ENCODE measurements at places on chromosomes 13 and 19. TPM values are rescaled to one million over a fixed set of nuclear protein-coding genes. Genes with fewer than 3 reads are reported as not detected.

- DNase-seq = no peak
Measured at GRCh38 chr13:74774264-74774663, 640.1 kb upstream of the KLF12 start.

GRCh38 chr19:45908956-45909355 is 5.6 kb downstream of the NANOS2 start:
- DNase-seq = no peak

GRCh38 chr13:51257187-51257586 is 35.0 kb downstream of the FAM124A start:
- DNase-seq = no peak

The PRR20E gene
- not detected for total RNA-seq

The PGLYRP2 gene
- not detected for total RNA-seq

The EFNB2 gene
- 14.8 TPM for total RNA-seq

DNA sequence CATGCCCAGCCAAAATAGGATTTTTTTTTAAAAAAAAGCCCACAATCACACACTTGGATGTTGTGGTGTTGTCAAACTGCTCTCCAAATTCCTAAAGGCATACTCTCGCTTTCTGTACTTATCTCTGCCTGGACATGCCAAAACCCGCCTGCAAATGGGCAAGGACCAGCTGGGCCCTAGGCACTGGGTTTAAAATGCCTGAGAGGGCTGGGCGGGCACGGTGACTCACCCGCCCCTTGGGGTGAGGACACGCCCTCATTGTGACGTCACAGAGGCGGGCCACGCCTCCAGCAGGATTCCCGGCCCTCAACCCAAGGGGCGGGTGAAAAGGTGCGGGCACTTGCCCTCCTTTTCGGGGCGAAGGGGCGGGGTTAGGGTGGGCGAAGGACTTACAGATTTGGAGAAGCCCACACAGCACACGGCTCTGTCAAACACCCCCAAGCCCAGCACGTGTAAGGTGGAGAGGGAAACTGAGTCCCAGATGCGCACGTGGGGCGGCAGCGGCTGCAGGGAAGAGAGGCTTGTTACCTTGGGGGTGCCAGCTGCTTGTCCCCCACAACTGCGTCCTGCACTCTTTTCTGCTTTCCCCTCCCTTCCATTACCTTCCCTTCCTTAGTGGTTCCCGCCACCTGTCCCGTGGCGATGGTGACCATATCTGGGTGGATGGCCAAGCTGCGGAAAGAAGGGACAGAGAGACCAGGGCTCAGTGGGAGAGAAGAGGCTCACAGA is 6.6 kb downstream of the EML2 start:
- DNase-seq = peak; percentile 83

- no peak for DNase-seq
Measured at GRCh38 chr13:76943646-76944045, 4.7 kb upstream of the ACOD1 start.

The PCP2 gene
- total RNA-seq = not detected

The EHD2 gene
- total RNA-seq = 91.1 TPM

- DNase-seq = no peak
Measured at GRCh38 chr13:52749419-52749818, 9.8 kb upstream of the CNMD start.

The CABP5 gene
- not detected for total RNA-seq

GRCh38 chr19:11710313-11710712 is 28.4 kb downstream of the ZNF823 start:
- DNase-seq = no peak

The MICU2 gene
- total RNA-seq = 49.5 TPM

DNA sequence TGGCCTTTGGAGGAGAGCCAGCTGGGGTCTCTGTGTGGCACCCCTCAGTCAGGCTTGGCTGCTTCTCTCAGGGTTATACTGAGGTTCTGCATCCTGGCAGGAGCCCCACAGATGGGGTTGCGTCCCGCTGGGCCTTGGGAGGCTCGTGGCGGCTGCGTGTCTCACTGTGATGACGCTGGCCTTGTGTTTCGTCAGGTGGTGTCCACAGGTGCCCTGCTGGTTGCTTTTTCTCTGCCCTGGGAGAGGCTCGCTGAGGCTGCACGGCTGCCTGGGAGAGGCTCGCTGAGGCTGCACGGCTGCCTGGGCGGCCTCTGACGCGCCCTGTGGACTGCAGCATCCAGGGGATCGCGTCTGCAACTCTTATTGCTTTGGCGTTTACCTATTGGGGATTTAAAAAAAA is 15.4 kb downstream of the DOT1L start:
- no peak for DNase-seq

DNA sequence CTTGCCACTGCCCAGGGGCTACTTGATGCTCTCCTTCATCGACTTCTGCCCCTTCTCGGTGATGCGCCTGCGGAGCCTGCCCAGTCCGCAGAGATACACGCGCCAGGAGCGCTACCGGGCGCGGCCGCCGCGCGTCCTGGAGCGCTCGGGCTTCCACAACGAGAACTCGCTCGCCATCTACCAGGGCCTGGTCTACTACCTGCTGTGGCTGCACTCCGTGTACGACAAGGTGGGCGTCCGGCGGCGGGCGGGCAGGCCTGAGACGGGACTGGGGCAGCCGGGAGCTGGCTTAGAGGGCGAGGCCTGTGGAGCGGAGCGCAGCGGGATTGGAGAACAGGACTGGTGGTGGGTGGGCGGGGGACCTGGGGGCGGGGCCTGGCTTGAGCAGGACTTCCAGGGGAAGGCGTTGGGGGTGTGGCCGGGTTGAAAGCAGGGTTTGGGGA is 12.7 kb upstream of the PSMD8 start:
- DNase-seq = peak; percentile 85

DNA sequence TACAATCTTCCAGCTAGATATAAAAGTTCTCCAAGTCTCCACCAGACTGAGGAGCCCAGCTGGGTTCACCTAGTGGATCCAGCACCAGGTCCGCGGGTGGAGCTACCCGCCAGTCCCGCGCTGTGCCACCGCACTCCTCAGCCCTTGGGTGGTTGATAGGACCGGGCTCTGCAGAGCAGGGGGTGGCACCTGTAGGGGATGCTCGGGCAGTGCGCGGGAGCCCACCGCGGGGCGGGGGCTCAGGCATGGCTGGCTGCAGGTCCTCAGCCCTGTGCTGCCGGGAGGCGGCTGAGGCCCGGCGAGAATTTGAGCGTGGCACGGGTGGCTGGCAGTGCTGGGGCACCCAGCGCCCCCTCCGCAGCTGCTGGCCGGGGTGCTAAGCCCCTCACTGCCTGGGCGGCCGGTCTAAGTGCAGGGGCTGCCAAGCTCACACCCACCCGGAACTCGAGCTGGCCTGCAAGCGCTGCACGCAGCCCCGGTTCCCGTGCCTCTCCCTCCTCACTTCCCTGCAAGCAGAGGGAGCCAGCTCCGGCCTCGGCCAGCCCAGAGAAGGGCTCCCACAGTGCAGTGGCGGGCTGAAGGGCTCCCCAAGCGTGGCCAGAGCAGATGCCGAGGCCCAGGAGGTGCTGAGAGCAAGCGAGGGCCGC is 542.8 kb upstream of the PCDH9 start:
- no peak for DNase-seq

GRCh38 chr13:69879936-69880335 is 227.7 kb upstream of the ATXN8OS start:
- no peak for DNase-seq

DNA sequence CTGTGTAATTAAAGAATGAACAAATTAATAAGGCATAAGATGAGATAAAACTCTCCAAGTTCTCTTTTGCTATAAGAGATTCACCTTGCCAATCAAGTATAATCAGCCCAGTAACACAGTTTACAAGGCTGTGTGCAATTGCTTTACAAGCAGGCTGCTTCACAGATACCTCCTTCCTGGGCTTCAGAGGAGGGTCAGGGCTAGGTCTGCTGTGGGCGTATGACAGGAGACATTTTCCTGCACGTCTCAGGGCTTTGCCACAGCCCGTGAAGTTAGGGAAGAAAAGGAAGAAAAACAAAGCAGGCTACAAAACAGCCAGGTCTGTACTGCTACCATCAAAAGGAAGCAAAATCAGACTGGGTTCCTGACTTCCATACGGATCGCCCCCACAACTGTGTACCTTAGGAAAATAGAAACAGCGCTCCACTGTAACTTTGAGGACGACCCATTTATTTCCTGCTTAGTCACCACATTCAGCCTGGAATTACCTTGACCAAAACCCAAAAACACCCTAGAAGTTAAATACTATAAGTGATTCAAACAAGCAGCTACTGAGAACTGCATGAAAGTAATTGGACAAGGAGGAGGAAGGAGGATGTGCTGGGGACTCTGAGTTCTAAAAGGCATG is 12.4 kb downstream of the EFNB2 start:
- no peak for DNase-seq

The TIMM50 gene
- 71.2 TPM for total RNA-seq

- no peak for DNase-seq
Measured at GRCh38 chr13:23794267-23795161, 94.7 kb downstream of the MIPEP start.

The C3 gene
- total RNA-seq = 373 TPM

The B3GNT3 gene
- total RNA-seq = 0.18 TPM

- DNase-seq = no peak
Measured at GRCh38 chr13:107956889-107957288, 258.4 kb downstream of the LIG4 start.

GRCh38 chr13:111475488-111475887 is 155.0 kb downstream of the TEX29 start:
- DNase-seq = no peak

The NAPSA gene
- total RNA-seq = 0.47 TPM

GRCh38 chr19:15529774-15530372 is 21.5 kb downstream of the CYP4F22 start:
- no peak for DNase-seq

- DNase-seq = no peak
Measured at GRCh38 chr13:23059173-23059572, 121.6 kb upstream of the SGCG start.

DNA sequence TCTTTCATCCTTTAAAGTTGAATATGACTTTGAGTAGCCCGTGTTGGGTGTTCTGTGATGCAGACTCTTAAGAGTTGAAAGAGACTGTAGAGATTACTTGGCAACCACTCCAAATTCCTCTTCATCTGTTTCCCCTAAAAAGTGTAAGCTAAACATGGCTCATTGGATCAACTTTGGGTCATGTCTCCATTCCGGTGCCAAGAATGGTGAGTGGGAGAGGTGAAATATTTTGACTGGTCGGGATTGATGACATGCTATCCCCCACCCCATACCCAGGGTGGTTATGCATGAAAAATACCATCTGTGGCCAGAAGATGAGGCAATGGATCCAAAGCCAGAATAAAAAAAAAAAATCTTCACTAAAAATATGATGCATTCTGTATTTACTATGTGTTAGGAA is 281.3 kb upstream of the SOX21 start:
- no peak for DNase-seq

- peak; percentile 76 for DNase-seq
Measured at GRCh38 chr19:49132974-49133609, 13.7 kb downstream of the PPFIA3 start.

GRCh38 chr13:53241891-53242348 is 213.3 kb downstream of the OLFM4 start:
- no peak for DNase-seq

The NOTCH3 gene
- total RNA-seq = 35.4 TPM

The MISP3 gene
- 4.6 TPM for total RNA-seq

GRCh38 chr13:84925443-84925842 is 873.8 kb downstream of the SLITRK6 start:
- no peak for DNase-seq

The CHAF1A gene
- total RNA-seq = 5.2 TPM

- DNase-seq = peak; percentile 68
Measured at GRCh38 chr13:31209172-31209840, 9.5 kb downstream of the B3GLCT start.

DNA sequence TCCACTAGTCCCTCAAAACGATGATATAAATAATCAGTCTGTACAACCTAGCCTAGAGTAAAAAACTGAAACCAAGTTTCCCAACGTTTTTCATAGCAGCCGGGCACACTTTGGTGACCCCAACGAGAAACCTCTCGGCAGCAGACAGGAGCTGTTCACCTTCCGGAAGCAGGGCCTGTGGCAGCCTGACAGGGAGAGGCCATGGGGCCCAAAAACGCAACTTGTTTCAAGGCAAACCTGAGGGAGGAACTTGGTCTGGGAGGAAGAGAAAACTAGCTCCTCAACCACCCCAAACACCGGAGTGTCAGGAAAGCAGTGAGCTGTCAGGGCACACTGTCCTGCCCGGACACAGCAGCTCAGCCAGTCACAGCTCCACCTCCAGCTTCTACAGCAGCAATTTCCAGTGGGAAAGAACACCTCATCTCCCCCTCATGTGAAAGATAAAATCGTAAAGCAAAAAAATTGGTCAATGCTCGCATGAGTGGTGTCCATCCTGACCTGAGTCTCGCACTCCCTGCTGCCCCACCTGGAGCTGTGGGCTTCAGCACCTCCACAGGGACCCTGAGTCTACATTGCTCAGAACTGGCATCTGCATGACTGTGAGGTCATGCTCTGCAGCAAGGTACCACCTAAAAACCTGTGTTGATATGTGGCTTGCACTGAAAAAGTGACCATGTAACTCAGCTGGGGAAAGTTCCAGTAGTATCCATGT is 40.6 kb upstream of the LATS2 start:
- DNase-seq = no peak

The KLC3 gene
- 0.24 TPM for total RNA-seq

GRCh38 chr13:23870356-23871140 is 18.7 kb downstream of the MIPEP start:
- no peak for DNase-seq

DNA sequence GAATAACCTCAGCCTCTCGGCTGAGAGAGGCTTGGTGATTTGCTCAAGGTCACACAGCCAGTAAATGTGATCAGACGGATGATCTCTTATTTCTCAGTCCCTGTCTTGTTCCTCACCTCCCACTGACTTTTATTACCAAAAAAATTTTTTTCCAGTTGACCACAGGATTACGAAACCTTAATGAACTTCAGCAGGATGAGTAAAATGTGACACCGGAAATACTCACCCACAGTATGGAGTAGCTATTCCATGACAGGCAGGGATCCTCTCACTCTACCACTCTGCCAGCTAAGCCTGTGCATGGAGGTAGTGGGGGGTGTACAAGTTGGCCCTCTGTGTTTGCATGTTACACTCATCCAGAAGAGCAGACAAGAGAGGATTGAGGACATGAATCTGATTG is 916.4 kb downstream of the UQCRFS1 start:
- DNase-seq = no peak

DNA sequence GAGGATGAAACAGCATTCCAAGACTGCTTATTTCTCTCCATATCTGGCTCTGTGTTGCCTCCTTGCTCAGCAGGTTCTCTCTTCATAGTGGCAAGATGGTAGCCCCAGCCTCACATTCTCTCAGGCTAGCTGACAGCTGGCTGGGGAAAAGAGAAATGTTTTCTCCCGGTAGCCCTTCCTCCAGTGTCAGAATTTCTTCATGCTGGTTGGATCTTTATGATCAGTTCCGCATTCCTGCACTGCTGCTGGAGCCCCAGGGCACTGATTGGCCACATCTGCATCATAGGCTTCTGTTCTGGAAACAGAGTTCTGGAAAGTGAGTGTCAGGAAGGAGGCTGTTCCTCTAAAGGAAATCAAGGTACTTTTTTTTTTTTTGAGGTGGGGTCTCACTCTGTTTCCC is 24.6 kb downstream of the POP4 start:
- no peak for DNase-seq

DNA sequence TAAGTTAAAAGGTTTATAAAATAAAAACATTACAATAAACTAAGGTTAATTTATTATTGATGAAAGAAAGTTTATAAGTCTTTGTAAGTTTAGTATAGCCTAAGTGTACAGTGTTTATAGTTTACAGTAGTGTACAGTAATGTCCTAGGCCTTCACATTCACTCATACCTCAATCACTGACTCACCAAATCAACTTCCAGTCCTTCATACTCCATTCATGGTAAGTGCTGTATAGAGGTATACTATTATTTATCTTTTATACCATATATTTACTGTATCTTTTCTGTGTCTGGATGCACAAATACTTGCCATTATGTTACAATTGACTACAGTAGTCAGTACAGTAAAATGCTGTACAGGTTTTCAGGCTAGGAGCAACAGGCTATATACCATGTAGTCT is 490.0 kb downstream of the GPC6 start:
- DNase-seq = no peak
